ENCODE measurements at places on chromosomes 1 and 21.

DNA sequence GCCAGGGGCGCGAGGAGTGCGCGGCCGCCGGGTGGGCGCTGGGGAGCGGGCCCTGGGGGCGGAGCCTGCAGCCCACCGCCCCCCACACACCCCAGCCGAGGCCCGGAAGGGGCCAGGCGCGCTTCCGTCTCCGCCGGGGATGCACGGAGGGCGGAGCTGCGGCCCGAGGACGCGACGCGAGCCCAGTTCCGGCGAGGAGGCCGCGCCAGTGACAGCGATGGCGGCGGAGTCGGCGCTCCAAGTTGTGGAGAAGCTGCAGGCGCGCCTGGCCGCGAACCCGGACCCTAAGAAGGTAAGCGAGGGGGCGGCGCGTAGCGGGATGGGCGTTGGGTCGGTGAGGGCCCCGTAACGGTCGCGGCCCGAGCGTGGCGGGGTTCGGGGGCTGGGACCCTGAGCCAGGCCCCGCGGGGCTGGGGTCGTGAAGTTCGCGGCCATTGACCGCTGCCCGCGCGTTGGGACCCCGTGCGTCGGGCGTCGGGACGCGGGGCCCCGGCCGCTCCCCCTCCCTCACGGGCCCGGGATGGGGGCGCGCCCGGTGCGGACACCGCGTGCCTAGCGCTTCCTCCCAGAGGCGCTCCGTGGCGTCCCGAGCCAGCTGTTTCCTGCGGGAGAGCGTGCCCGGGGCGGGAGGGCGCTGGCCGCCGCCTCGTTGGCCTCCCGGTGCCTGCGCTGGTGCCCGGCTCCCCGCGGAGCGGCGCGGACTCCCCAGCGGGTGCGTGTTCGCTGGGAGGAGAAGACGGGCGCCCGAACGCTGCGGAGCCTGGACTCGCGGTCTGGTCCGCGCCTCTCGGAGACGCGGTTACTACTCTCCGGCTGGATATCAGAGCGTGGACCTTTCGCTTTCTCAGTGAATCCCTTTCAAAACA is at the start of gene ELOA:
TSS of gene ELOA (plus strand) at position 185 of the 866 bp plus-strand sequence. CDS start at position 218, 33 bp downstream.
- peak; percentile 81 for DNase-seq

- no peak for DNase-seq
These were observed 1873.5 kb downstream of the NCAM2 start for GRCh38 chr21:22871692-22872091.

DNA sequence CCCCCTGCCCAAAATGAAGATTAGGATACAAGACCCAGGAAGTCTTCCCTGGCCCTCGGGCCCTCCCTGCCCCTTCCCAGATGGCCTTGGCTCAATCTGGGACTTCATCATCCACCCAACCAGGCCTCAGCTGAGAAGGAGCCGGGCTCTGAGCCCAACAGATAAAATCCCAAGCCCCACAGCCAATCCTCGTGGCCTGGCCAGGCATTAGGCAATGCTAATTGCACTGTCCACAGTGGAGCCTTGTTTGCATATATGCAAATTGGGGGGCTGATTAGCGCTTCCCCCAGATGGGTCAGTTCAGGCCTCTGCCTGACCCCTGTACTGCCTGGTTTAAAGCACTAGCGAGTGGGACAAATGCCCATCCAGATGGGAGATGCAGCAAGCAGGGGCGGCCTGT is 34.9 kb downstream of the IGSF21 start:
- DNase-seq: no peak

- peak; percentile 68 for DNase-seq
These were observed 135.5 kb downstream of the HIVEP3 start for GRCh38 chr1:41783189-41783639.

DNA sequence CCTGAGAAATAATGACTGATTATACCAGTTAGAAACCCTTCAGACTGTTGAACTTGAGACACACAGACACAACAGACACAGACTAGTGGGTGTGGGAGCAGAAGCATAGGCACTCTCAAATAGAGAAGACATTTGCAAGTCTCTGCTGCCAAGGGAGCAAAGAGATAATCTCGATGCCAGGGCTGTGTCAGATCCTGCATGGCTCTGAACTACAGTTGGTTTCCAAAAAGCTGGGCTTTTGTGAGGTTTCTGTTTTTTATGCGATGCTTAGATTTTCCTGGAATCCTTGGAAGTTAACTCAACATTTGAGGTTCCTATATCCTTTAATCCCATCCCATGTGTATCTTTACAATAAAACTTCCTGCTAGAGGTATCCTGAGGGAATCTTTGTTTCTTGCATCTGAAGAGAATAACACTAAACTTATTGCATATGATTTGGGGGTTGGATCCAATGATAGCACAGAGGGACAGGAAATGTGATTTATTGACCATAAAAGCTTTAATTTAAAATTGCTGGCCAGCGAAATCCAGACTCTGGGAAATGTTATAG is 236.4 kb downstream of the SPATA17 start:
- no peak for DNase-seq

GRCh38 chr1:82919837-82920236 is 1079.1 kb downstream of the TTLL7 start:
- no peak for DNase-seq

DNA sequence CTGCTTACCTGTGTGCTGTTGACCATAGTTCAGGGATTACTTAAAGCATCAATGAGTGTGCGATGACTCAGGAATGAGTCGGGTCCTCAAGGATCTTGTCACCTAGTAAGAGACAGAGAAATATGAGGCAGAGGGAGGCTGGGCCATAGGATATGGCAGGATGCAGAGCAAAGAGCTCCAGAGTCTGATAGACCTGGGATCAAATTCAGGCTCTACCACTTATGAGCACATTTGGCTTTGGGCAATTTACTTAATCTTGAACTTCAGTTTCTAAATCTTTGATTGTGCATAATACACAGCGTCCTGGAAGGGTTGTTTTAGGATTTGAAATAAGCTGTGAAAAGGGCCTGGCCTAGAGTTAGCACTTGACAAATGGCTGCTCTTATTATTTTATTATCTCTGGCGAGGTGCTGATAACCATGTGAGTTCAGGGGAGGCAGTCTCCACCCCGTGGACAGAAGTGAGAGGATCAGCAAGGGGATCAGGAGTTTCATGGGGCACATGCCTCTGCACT is 94.5 kb downstream of the ROR1 start:
- no peak for DNase-seq
